ENCODE measurements at places on chromosomes 1 and 21.

- ATAC-seq: no peak
These were observed 148.3 kb downstream of the PCBP3 start for GRCh38 chr21:45791562-45792418.

GRCh38 chr1:200938955-200939354 lies 44.3 kb downstream of the INAVA start:
- no peak for ATAC-seq

DNA sequence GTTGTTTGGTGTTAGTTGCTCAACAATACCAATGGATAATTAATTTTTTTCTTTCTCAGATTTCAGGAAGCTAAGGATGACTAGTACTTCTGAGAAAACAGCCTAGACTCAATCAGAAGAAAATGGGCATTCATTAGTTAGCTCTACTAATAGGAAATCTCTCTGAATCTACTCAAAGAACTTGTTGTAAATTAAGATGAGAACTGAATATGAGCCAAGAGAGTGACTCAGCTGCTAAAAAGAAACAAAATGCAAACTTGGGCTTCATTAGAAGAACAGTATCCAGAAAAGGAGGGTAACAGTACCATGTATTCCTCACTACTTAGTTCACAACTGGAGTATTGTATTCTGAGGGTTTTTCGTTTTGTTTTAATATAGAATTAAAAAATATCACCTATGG lies 12.5 kb downstream of the FOXJ3 start:
- ATAC-seq: no peak

DNA sequence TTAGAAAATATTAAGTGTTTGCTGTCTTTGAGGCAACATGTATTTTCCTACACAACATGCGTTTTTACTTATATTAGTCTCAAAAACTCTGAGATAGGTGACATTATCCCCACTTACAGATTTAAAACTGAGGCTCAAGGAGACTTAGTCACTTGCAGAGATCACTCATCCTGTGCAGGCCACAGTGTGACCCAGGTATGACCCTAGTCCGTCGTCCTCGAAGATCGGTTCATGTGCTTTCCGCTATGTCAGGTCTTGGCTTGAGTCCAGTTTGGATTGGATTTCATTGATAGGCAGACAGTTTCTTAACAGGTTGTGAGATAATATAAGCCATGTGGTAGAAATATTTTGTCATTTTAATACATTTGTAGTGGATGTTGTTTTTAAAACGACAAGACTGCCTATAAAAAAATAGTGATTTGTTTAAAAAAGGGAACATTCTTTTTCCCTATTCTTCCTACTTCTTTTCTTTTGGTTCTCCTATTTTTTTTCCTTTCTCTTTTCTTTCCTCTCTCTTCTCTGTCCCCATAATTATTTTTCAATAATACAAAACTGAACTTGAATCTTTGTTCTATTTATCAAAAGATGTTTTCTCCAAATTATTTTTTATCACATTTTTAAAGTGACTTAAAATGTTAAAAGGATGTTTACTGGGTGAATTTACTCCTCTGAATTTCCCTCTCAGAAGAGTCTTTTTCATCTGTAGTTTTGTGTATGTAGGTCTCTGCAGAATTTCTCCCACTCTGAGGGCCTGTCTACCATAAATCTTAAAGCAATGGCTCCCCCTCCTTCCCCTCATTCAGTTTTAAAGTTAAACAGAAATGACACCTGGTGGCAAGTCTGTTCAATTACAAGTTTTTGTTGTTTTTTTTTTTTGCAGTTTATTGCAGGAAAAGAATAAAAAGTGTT lies 81.8 kb downstream of the PHTF1 start:
- ATAC-seq: no peak

DNA sequence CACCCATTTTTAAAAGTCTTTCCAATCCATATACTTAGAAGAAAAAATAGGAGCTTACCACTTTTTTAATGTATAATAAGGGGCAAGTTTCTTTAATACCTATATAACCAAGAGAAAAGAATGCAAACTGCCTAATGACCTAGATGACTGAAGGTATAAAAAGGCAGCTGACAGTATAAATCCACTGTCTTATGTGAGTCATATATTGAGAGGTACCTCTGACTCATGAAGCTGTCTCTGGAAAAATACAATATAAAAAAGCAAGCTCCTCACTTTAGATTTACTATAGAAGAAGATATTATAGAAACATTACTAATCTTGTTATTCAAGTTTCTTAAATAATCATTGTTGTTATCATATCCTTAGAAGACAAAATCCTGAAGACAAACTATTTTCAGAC lies 144.2 kb downstream of the VAV3 start:
- ATAC-seq: no peak

DNA sequence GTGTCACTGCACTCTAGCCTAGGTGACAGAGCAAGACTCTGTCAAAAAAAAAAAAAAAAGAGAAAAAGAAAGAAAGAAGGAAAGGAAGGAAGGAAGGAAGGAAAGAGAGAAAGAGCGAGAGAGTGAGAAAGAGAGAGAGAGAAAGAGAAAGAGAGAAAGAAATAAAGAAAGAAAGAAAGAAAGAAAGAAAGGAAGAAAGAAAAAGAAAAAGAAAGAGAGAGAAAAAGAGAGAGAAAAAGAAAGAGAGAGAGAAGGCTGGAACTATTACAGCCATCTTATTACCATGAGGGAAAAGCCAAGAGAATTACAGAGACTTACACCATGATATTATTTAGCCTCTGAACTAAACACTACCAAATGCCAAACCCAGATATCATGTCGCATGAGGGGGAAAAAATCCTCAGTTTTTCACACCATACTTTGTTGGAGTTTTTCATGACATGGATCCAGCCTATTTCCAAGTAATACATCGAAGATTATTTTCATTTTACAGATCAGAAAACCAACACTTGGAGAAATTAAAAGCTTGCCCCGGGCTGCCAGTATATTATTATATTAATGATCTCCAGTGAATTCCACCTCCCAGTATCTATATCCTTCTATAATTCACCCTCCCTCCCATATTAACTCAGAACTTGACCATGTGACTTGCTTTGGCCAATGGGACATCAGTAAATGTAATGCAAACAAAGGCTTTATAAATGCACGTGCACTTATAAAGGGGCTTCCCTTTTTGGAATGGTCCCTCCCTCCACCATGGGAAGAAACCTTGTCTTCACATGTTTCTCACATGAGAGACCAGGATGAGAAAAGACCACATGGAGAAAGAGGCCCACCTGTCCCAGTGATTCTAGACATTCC lies 148.6 kb downstream of the MIS18A start:
- ATAC-seq: no peak

- no peak for ATAC-seq
These were observed 101.1 kb downstream of the CDC7 start for GRCh38 chr1:91601554-91602376.

DNA sequence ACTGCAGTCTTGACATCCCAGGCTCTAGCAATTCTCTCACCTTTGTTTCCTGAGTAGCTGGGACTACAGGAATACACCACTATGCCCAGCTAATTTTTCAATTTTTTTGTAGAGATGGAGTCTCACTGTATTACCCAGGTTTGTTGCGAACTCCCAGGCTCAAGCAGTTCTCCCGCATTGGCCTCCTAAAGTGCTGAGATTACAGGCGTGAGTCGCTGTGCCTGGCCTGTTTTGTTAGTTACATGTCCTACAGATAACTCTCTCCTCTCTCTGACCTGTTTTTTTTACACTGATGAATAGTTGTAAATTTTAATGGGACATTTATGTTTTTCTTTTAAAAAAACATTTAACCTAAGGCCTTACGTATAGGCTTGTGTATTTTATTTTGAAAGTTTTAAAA lies 19.8 kb downstream of the PTBP2 start:
- ATAC-seq: no peak

DNA sequence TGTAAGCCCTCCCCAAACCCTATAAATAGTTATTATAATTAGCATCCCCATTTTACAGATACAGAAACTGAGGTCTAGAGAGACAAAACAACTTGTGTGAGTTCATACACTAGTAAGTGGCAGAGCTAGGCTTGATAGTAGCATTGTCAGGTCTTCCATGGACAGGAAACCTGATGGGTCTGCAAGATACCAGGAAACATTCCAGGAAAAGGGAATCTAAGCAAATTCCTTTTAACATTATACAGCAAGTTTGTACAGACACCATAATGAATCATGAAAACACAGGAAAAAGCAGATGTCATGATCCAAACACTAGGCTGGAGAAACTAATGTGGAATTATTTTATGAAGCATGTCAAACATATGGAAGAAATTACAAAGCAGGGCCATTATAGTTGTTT lies 89.1 kb upstream of the KCNK2 start:
- ATAC-seq: no peak

- no peak for ATAC-seq
These were observed 157.4 kb downstream of the SIPA1L2 start for GRCh38 chr1:232472485-232473041.

GRCh38 chr1:207873055-207873890 lies 37.7 kb downstream of the CD34 start:
- ATAC-seq: peak; percentile 51

DNA sequence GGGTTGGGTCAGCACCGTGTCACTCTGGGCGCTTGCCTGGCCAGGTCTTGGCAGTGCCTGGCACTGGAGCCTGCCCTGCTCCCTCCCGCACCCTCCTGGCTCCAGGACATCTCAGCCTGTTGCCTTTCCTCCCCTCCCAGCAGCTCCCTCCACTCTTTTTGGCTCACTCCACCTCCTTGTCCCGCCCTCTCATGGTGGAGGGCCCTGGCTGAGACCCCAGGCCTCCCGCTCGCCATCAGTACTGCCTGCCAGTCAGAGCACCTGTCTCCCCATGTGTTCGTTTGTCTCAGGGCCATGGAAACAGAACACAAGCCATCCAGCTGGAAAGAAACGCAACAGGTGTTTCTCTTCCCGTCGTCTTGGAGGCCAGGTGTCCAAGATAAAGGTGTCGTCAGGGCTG lies 61.0 kb downstream of the B3GALT5 start:
- ATAC-seq: no peak

DNA sequence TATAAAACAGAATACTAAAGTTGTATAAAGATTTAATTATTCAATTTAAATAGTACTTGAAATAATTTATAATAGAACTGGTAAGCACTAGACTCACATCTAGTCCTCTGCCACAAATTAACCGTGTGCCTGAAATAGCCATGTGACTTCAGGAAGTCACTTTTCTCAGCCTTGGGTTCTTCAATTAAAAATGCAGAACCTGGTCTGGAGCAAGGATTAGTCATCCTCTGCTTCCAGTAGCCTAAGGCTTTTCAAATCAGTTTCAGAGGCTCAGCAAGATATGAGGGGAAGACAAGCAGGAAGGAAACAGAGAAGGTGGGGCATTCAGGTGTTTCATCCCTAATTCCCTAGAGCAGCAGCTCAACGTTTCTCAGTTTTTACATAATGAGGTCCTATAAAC lies 23.0 kb downstream of the DPH5 start:
- ATAC-seq: no peak

DNA sequence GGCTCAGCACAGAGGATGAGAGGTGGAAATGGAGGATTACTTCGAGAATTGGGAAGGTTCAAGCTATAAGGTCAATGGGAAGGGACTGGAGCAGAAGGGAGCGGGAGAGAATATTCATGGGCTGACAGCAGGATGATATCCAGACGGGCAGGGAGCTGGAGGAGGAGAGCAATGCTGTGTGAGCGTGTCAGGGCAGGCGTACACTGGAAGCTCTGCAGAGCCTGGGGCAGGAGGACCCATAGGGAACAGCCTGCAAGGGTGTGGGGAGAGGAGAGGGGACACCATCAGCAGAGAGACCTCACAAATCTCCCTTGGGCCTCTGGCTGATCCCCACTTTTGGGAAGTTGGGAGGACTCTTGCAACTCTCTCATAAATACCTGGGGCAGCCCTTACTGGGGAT lies 13.7 kb downstream of the CSF1 start:
- ATAC-seq: no peak

DNA sequence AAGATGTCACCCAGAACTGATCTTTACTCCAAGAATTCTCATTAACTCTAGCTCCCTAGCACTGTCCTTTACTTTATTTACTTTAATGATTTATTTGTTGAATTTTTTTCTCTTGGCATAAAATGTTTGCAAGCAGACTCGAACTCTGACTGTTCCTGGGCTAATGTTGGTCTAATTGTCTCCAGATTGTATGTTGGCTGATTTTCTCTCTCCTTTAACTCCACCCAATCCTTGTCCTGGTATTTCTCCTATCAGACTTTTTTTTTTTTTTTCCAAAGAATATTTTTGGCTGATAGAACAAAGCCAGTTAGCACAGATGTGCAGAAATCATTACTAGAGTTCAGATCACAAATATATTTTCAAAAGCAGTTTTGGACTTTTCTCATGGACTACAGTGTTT lies 82.6 kb downstream of the ATF6 start:
- ATAC-seq: no peak

DNA sequence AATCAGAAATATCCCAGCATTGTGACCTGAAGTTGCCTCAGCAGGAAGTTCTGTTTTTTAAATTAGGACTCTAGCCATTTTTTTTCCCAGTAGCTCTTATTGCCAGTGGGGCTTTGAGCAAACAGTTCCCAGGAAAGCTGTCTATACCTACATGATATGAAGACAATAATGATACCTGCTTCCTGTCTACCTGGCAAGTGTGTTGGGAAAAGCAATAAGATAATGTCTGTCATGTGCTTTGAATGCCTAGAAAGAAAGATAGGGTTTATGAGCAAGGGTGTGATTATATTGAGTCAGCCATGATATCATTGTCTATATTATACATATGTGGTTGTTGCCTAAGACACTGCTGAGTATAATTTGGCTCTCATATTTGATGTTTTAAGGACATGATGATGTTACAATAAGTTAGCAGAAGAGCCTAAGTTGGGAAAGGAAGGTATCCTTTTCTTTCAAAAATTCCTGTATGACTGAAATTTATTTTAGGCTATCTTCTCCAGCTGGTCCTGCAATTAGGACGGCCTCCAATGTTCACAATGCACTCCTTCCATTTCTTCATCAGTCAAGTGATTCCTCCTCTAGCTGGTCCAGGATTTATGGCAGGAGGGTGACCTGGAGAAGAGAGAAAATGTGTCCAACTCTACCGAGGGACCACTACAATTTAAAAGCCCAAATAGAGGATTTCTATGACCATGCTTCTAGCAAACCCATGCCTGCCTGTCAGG lies 99.6 kb upstream of the CDC42BPA start:
- ATAC-seq: no peak

- peak; percentile 10 for ATAC-seq
These were observed 533 bp upstream of the RGL1 start for GRCh38 chr1:183804387-183804786.

DNA sequence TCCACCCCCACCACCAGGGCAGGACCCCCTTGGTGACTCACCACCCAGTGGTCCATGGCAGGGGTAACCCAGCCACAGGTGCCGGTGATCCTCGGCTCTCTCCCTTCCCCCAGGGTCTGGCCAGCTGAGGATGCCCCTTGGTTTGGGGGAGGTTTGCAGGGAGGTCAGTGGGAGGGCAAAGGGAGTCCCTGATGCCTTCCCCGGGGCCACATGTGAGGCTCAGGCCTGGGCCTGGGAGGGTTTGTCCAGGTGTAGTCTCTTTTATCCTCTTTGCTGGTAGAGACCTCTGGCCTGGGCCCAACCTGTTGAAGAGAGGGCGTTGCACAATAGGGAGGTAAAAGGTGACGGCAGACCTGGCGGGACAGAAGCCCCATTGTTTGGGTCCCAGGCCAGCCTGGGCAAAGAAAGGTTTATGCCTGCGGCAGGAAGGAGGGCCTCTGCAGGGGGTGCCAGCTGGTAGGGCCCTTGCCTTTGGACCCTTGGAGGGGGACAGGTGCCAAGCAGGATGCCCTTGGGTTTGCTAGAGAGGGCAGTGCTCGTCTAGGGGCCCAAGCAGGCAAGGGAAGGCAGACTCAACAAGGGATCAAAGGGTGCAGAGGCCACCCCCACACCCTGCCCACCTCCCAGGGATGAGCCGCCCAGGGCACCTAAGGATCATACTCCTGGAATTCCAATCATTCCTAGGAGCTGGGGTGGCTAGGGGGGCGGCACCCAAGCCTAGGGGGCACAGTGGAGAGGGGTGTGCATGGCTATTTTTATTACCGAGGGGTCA lies 760 bp upstream of the TINAGL1 start:
- ATAC-seq: no peak

All from gastroesophageal sphincter (tissue), 4 donors.